ENCODE measurements at places on chromosomes 2 and 18. TPM values are rescaled to one million over a fixed set of nuclear protein-coding genes. Genes with fewer than 3 reads are reported as not detected.

DNA sequence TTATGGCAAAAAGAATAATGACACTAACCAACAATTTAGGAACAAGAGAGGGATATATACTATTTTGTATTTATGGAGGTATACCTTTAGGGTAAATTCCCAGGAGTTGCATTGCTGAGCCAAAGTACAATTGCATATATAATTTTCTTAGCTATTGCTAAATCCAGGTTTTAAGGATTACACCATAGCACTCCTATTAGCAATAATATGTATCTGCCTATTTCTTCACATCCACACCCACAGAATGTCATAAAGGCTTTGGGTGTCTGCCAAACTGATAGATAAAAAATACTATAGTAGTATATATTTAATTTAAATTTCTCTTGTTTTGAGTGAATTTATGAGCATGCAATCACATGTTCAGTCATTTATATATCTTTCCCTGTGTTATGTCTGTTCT lies 11.5 kb upstream of the SERPINB13 start:
- no peak for DNase-seq

DNA sequence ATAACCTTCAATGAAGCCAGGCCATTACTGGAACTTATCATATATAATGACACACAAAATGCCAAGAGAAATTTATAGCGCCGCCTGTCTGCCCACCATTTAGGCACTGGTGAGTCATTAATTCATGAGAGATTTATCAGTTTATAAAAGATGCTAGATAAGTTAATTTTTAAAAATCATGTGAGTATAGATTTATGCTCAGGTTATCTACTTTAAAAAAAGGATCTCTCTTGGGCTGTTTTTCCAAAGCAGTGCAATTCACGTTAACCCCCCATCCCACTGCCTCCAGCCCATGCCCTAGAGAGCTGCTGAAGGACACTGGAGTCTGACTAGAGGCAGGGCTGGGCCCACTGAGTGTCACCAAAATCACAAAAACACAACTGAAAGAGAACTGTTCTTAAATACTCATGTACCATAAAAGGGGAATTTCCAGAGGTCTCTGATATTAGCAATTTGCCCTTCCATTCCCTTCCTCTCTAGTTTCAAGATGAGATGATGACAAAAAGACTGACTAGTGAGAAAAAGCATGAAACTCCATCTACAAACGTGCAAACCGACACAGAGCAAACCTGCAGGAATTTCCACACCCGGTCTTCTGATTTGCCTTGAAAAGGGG lies 160.8 kb downstream of the BCL2 start:
- DNase-seq: no peak

GRCh38 chr18:63309422-63309821 lies 10.1 kb downstream of the BCL2 start:
- no peak for DNase-seq

- DNase-seq: no peak
Observed at GRCh38 chr2:64386676-64387075, 67.3 kb upstream of the LGALSL start.

NDC80 gene
- total RNA-seq: 77.5 TPM

DNA sequence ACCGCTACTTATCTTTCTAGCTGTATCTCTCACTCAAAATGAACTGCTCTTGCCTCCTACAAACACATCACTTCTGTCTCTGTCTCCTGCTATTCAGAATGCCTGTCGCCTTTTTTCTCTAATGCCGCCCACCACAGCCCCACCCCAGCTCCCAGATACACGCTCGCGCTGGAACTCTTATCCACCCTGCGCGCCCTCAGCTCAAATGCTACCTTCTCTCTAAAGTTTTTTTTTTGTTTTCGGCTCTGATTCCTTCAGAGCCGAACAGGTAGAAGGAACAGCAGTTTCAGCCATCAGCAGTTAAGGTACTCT lies 3.9 kb upstream of the SOS1 start:
- DNase-seq: no peak

- no peak for DNase-seq
Observed at GRCh38 chr18:621291-622043, 24.7 kb downstream of the CLUL1 start.

DNA sequence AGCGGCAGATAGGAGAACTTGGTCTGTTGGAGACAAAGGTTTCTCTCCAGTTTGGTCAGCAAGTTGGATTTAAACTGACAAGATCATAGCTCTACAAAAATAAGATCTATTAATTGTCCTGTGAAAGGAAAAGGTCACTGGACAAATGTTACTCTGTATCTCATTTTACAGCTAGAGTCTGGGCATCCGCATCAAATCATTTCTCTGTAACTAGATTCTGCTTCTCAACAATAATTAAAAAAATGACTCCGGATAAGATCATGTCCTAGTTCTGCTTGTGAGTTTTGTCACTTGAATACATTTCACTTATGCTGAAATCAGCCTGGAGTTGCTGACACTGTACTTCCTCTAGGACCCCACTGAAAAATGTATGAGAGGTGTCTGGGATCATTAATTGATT lies 310.8 kb downstream of the ALK start:
- DNase-seq: no peak

- DNase-seq: no peak
Observed at GRCh38 chr2:8806885-8807704, 30.3 kb downstream of the KIDINS220 start.

GRCh38 chr2:11891028-11891427 lies 144.6 kb downstream of the LPIN1 start:
- DNase-seq: no peak
